ENCODE measurements at places on chromosomes 3 and 15.

DNA sequence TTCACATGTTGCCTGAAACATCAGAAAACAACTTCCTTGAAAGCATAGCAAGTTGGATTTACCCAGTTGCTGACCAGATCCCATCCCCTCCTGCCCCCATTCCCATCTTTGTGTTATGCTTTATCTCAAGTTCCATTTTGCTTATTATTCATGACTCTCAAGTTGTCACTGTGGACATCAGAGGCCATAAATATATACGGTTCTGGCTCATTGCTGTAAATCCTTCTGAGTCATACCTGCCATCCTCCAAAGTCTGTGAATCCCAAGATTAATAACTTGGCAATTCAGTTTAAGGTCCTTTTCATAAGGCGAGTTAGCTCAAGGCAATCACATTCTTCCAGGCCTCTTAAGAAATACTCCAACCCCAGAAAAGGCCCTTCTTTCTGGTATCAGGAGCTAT, 126.2 kb upstream of the C2CD4B start:
- no peak for DNase-seq

- DNase-seq, result no peak
These were observed 200.7 kb upstream of the SEMA6D start for GRCh38 chr15:47516558-47516957.

- peak; percentile 68 for DNase-seq
These were observed 435 bp downstream of the SLC35G2 start for GRCh38 chr3:136819392-136819730.

DNA sequence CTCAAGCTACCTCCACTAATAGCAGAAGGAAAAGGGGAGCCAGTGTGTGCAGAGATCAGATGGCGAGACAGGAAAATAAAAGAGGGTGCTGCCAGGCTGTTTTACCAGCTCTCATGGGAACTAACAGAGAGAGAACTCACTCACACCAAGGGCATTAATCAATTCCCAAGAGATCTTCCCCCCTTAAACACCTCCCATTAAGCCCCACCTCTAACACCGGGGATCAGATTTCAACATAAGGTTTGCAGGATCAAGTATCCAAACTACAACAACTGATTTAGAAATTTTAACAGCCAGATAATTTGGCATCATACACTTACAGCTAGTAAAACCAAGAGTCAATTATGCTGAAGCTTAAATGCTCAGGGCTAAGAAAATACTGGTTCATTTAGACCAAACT, 18.9 kb downstream of the CD200 start:
- no peak for DNase-seq

DNA sequence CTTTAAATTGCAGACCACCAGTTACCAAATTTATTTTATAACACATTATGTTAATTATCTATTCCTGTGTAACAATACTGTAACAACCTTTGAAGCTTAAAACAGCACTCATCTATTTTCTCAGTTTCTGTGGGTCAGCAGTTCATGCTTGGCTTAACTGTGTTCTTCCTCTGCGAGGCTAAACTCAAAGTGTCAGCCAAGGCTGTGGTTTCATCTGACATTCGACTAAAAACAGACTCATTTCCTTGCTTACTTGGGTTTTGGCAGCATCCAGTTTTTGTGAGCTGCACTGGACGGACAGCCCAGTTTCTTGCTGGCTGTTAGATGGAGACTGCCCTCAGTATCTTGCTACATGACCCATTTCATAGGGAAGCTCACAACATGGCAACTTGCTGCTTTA, 247.3 kb upstream of the KCNH8 start:
- no peak for DNase-seq

- no peak for DNase-seq
These were observed 304.8 kb upstream of the CTDSPL start for GRCh38 chr3:37556789-37557301.

- no peak for DNase-seq
These were observed 24.0 kb upstream of the RAF1 start for GRCh38 chr3:12687948-12688347.

GRCh38 chr3:177523872-177524438, 326.7 kb upstream of the TBL1XR1 start:
- no peak for DNase-seq

DNA sequence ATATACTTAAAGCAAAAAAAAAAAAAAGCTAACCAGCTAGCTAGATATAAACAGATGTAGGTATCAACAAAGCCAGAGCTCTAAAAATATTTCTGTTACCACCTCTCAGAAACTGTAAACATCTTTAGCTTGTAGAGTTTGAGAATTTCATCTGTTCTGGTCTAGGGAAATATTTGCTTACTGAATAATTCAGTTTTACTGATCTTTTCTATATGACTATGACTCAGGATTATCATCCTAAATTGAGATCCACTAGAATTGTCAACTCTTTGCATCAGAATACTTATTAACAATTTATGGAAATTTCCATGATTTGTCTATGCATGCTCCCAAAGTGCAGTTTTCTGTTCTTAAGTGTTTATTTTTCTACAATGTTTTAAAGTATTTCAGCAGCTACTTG, 517.3 kb downstream of the DIPK2A start:
- no peak for DNase-seq

DNA sequence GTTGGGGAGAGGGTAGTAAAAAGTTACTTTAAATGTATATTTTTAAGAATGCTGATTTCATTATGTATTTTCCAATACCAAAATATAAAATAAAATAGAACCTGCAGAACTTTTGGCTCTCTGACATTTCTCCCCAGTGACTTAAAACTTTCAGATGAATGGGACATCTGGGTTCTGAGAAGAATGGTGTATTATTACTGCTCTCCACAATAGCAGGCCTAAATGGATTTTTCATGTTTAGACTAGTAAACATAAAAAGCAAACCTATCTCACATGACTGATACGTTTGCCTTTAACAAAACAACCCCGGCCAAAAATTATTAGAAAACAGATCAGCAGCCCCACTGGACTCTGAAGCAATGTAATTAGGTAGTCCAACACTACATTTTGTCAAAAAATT, 73.8 kb downstream of the FHIT start:
- no peak for DNase-seq

DNA sequence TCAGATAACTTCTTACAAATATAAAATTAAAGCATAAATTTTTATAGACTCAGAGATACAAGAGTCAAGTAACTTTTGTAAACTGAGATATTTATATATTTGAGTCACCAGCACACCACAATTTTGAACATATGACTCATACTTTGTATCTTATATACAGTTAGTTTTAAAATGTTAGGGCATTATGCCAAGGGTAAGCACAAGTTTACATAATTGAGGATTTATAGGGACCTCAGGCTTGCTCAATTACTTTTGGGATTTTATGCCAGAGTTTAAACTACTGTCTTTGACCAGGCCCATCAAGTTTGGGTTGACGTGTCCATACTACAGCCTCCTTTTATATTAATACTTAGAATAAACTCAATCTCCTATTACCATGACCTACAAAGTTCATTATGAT, 7.4 kb upstream of the FGF7 start:
- no peak for DNase-seq

- no peak for DNase-seq
These were observed 86.0 kb upstream of the VEPH1 start for GRCh38 chr3:157589211-157589610.

DNA sequence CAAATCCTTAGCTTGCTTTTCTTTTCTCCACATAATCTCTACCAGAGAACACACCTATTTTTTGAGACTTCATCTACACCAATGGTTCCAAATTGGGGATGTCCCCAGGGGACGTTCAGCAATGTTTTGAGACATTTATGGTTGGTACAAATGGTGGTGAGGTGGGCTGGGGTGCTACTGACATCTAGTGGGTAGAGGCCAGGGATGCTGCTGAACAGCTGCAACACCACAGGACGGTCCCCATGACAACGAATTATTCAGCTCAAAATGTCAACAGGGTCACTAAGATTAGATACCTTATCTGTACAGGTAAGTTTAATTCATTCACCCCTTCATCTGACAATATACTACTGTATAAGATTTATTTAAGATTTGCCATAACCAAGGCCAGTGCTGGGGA, 14.4 kb downstream of the GK5 start:
- DNase-seq, result no peak

DNA sequence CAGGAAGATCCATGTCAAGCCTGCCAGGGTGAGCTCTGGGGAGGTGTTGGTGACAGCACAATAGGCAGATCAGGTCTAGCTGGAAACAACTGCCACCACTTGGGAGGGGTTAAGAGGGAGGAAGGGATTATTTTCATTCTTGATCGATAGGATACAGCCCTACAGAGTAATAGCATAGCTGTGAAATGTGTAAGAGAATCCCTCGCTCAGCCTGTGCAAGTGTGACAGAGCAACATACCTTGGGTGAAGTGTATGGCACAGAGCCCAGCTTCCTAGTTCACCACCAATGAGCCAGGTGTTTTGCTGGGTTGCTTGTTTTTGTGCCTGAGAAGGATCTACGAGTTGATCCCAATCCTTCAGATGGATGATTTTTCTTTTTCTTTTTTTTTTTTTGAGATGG, 9.2 kb upstream of the DCUN1D1 start:
- no peak for DNase-seq

- DNase-seq, result no peak
These were observed 54.2 kb downstream of the FBXL2 start for GRCh38 chr3:33331414-33331813.

DNA sequence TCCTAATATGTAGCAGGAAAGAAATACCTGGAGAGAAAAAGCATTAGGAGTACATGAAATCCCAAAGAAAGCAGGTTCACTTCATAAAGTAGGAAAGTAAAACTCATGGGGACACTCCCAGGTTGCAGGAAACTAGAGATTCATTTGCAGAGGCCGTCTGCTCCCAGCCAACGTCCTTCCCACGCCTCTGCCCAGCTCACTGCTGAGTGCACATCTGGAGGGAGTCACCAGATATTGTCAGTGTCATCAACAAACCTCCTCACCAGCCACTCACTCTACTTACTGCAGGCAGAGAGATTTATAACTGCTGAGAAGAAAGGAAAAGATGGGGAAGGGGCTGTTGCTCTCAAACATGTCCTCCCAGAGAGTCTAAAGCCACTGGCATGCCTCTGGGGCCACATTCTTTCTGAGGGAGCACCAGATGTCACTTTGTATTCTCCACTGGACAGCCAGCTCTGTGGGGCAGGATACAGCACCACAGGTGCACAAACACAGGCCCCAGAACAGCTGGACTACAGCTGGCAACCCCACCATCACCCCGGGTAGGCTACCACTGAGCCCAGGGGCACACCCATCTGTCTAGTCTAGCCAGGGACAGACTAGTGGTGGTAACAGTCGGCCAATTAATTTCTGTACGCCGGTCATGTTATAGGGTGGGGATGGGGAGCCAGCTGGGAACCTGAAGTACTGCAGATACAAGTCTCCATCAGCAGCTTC, 64.5 kb downstream of the NPTN start:
- DNase-seq, result no peak

- DNase-seq, result no peak
These were observed 111.7 kb downstream of the FOXB1 start for GRCh38 chr15:60115579-60116380.

GRCh38 chr3:69181592-69182211, 59.3 kb upstream of the LMOD3 start:
- DNase-seq, result peak; percentile 59

GRCh38 chr3:193872265-193872753, 263.6 kb upstream of the HES1 start:
- DNase-seq, result peak; percentile 71

- DNase-seq, result peak; percentile 55
These were observed 193.9 kb upstream of the UBE2E1 start for GRCh38 chr3:23611737-23612295.

DNA sequence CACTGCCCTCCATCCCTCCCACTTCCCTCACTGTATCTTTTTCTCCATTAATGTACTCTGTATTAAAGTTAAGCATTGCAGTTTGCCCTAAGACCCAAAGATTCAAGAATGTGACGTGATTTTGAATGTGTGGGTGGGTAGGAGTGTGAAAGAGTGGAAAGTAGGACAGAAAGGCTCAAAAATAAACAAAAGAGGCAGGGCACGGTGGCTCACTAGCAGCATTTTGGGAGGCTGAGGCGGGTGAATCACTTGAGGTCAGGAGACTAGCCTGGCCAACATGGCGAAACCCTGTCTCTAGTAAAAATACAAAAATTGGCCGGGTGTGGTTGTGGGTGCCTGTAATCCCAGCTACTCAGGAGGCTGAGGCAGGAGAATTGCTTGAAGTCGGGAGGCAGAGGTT, 18.4 kb downstream of the TFRC start:
- no peak for DNase-seq

- no peak for DNase-seq
These were observed 59.8 kb upstream of the BOC start for GRCh38 chr3:113151461-113152031.

- no peak for DNase-seq
These were observed 1.0 kb downstream of the LYSMD4 start for GRCh38 chr15:99732124-99732750.

GRCh38 chr15:66848116-66848515, 146.1 kb downstream of the SMAD6 start:
- no peak for DNase-seq

DNA sequence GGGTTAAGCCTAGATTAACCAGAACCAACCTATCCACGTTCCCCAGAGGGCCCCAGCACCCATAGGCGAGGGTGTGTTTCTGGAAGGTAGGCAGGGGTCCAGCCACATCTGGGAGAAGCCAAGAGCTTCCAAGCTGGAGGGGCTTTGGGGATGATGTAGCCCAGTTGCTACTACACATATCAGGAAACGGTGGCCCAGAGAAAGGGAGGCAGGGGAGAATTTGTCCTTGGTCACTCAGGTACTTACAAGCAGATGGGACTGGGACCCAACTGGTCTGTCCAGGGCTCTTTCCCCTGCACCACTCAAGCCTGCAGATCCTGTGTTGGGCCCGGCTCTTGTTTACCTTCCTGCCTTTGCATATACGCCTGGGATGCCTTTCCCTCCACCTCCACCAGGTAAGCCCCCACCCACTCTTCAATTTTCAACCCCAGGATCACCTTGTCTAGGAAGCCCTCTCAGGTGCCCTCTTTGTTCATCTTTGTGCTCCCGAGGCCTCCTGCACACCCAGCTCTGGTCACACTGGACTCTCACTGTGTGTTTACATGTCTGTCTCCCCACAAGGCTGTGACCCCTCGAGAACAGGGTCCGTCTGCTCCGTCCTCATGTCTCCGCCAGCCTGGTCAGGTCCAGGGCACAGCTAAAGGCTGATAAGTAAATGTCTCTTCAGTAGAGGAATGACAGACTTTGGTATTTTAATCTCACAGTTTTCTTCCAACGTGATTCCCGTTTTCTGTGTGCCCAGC, 204.4 kb upstream of the LINGO1 start:
- DNase-seq, result no peak

DNA sequence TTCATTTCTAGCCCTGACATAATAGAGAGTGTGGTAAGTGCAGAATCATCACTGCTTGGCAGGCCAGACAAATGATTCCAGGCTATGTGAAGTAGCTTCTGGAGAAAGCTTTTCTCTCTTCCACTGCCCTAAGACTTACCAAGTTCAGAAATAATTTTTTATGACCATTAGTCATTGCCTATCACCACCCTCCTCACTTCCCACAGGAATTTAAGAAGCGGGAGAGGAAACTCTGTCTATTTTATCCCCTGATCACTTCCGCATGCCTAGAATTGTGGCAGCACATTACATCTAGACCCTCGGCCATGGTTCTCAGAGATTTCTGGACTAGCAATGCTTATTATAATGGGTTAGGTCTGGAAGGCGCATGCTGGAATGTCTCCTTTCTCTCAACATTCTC, 397.8 kb upstream of the NR2F2 start:
- DNase-seq, result peak; percentile 82

- no peak for DNase-seq
These were observed 267.9 kb upstream of the THBS1 start for GRCh38 chr15:39312984-39313383.

All from HS-27A (cell line).